ENCODE measurements at places on chromosomes 12 and 14.

GRCh38 chr12:111600205-111600642 is 1.1 kb upstream of the ATXN2 start:
- no peak for DNase-seq

GRCh38 chr14:95536036-95536593 is 1.3 kb downstream of the GLRX5 start:
- DNase-seq: no peak

DNA sequence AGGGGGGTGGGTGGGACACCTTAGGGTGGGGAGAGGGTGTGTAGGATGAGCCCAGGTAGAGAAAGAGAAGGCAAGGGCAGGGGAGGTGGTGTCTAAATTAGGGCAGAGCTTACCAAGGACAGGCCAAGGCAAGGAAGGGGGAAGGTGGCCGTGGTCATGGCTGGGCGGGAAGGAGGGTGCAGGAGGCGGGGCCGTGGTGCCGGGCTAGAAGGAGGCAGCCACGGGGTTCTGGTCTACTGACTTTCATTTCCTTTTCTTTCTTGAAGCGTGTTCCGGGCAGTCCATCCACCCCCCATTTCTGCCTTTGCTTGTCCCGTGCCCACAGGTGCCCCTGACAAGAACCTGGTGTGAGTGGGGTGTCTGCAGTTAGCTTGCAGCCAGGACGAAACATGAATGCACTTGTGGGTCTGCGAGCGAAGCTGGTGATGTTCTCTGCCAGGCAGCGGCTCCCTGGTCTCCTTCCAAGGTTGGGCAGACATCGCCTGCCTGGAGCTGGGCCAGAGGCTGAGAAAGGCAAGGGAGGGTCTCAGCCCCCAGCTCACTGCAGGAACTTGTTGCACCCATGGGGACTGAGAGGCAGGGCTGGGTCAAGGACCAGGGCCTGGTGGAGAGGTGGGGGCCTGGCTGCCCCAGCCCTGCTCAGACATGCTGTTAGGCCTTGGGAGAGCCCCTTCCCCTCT is 58.2 kb downstream of the KIF26A start:
- no peak for DNase-seq

GRCh38 chr14:33545696-33546095 is 405.2 kb downstream of the EGLN3 start:
- no peak for DNase-seq

DNA sequence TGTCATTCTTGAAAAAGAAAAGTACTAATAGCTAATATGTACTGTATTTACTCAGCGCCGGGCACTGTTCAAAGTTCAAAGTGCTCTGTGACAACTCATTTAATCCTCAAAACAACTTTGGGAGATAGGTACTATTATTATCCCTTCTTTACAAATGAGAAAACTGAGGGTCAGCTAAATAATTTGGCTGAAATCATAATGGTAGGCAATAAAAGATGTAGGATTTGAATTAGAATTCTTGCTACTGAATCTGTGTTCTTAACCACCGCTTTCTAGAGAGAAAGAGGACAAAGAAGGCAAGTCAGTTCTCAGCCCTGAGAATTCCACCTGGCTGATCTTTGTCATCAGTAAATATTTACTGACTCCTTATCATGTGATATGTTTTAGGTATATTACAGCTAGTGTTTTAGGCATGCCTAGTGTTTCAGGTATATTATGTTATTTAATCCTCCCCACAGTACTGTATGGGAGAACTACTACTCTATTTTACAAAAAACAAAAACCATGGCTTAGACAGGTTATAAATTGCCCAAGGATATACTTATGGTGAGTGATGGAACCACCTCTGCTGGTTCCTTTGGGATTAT is 205.7 kb upstream of the GZMB start:
- DNase-seq: no peak

GRCh38 chr12:81953541-81953940 is 194.4 kb upstream of the PPFIA2 start:
- DNase-seq: no peak

GRCh38 chr12:111624540-111624939 is 25.4 kb upstream of the ATXN2 start:
- DNase-seq: no peak

DNA sequence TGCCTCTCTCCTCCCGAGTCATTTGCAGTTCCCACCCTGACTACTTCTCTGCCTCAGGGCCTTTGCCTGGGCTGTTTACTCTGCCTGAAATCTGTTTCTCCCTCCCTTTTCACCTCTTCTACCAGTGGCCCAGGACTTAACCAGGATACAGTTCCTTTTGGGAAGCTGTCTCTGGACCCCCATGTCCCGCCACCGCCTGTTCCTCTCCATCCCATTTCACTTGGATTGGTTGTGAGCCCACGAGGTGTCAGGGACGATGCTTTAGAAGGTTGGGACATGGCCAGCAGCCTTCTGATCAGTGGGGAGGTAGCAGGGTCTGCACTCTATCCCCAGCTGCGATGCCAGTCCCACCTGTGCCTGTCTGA is 51.8 kb downstream of the FAM222A start:
- DNase-seq: no peak

GRCh38 chr14:72633551-72633950 is 260.4 kb downstream of the DPF3 start:
- DNase-seq: no peak

DNA sequence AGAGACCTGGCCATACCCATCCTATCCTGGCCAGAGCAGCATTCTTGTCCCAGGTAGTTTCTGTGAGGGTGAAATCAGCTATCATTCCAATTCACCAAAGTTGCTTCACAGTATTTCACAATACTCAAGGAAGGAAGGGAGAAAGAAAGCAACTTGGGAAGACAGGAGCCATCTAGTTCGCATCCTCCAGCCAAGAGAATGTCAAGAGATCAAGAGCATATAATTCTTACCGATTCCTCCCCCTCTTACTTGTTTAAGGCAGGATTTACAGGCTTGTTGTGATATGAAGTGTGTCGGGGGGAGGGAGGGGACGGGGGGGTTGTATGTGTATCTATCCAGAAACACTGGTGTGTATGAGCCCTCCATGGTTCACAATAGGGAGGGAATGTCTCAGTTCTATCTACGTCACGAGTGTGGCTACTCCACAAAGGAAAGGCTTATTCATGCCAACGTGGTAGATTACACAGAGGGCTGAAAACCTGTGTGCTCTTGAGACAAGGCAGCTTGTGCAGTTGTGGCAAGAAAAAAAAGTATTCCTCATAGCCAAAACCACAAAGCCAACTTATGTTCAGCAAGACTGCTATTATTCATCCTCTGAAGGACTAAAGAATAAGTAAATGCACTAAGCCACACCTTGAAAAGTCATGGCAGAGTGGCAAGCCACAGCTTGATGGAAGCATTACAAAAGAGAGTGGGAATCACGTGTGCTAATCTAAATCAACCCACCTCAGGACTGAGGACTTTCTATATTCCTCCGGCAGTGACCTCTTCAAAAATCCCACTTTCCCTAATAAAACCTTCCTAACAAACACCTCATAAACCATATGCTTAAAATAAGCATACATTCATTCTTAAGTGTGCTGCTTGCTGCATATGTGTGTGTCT is 35.0 kb downstream of the CORO1C start:
- peak; percentile 55 for DNase-seq

GRCh38 chr12:57459750-57460467 is at the start of gene GLI1:
Gene GLI1 (plus strand): TSS chr12:57459785. CDS start chr12:57463692, 3,907 bp downstream.
- DNase-seq: no peak

DNA sequence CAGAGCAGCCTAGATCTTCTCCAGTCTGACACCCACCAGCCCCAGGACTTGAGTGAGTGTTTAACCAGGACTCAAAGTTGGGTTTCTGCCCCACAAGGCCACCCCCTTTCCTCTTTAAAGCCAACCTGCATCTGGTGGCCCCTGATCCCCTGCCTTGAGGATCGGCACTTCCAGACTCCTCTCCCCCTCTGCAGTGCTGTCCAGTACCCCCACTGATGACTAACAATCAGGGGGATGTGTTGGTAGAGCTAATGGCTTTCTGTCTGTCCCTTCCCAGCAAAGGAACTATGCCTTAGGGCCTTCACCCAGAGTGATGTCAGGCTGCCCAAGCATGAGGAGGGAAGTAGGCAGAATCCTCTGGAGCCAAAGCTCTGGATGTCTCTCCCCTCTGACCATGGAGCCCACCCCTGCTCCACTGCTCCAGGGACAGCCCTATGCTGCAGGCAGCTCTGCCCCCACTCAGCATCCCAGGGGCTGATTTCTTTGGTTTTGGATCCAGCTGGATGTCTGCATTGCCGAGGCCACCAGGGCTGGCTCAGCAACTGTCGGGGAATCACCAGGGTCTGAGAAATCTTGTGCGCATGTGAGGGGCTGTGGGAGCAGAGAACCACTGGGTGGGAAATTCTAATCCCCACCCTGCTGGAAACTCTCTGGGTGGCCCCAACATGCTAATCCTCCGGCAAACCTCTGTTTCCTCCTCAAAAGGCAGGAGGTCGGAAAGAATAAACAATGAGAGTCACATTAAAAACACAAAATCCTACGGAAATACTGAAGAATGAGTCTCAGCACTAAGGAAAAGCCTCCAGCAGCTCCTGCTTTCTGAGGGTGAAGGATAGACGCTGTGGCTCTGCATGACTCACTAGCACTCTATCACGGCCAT is 42.9 kb downstream of the DAD1 start:
- DNase-seq: peak; percentile 58

GRCh38 chr14:20627346-20628027 is 14.0 kb downstream of the OR6S1 start:
- no peak for DNase-seq

DNA sequence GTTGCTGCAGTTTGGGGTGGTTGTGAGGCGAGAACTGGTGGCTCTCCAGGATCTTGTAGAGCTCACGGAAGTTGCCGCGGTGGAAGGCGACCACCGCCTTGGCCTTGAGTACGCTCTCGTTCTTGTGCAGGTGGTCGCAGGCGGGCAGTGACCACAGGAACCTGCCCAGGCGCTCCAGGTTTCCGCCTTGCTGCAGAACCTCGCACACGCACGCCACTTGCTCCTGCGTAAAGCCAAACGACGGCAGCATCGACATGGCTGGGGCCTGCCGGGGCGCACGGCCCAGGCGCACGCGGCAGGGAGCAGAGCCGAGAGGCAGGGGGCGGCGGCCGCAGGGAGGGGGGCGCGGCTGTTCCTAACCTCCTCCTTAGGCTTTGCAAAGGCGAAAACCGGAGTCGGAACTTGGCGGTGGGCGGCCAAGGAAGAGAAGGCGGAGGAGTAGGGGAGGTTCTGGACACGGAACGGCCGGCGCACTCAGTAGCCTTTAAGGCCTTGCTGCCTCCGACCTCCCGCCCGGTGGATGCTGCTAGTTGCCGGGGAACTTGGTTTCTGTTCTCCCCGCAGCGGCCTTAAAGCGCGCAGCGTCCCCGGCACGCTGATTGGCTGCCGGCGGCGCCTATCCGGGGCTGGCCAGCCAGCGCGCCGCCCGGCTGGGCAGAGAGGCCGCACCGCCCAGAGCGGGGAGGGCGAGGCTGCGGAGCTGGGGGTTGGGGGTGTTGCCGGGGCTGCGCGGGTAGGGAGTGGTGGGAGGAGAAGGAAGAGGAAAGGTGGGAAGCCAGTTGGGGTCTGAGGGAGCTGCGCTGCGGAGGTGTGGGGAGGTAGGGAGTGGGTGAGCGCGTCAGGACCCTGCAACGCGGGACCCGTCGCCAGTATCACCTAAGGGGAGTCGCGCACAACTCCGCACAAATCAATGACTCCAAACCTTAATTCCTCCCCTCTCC is at the start of gene SIX1:
Gene SIX1, minus strand, starts transcription at position 544 of the 941 bp plus-strand sequence. Its CDS starts 288 bp downstream, at position 256.
- no peak for DNase-seq

- DNase-seq: peak; percentile 37
Observed at GRCh38 chr12:89663577-89664357, 44.9 kb downstream of the ATP2B1 start.

GRCh38 chr14:58787592-58787991 is 149.8 kb downstream of the DACT1 start:
- DNase-seq: no peak

GRCh38 chr12:108066583-108067577 is 62.2 kb upstream of the WSCD2 start:
- DNase-seq: no peak

DNA sequence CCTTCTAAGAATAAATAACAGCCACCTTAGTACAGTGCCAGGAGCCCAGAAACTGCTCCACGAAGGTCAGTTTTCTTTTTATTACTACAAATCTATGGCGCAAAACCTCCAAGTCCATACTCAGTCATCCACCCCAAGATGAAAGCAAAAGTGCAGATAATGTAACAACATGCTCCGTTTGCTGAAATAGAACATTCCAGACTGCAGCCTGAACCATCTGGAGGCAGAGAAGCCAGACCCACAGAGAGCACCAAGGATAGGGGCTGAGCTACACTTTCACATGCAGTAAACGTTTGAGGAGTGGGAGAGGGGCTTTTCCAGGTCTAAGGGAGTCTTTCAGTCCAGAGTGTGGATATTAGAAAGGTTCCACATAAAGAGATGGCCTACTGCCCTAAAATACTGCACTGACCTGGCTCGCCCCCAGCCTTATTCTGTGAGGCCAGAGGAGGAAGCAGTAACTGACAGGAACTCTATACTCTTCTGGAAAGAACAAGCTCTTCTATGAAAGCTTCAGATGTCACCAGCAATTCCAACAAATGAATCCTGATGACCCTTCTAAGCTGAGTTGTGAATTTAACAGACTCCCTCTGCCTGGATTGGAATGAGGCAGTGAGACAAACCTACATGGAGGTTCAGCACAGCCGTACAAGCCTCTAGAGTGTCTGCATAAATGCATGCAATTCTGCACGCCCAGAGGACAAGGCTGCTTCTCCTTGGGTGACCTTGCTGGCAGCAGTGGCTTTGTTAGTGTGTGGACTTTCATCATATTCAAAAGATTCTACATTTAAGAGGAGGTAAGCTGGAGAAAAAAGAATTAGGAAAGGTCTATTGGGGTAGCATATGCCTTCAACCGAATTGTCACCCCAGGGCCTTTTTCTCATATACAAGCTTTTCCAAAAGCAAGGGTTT is 153.9 kb upstream of the EGLN3 start:
- no peak for DNase-seq

- DNase-seq: no peak
Observed at GRCh38 chr14:71594821-71595220, 337.4 kb upstream of the RGS6 start.

GRCh38 chr12:15774819-15775218 is 14.4 kb downstream of the EPS8 start:
- no peak for DNase-seq

DNA sequence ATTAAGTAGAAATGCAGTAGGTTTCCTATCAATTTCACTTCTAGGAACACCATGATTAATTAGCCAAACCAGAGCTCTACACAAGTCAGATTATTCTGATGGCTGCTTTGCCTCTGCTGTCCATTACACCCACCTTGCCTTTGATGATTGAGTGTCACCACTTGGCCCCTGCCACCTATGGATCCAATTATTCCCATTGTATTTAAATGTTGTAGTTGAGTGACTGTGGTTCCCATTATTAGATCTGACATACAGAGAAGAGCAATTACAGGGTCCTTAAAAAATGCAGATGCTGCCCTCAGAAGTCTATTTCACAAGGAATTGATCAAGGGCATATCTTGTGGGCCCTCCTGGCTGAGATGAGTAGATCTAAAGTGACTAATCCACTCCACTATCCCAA is 39.5 kb upstream of the SLC38A4 start:
- DNase-seq: no peak

DNA sequence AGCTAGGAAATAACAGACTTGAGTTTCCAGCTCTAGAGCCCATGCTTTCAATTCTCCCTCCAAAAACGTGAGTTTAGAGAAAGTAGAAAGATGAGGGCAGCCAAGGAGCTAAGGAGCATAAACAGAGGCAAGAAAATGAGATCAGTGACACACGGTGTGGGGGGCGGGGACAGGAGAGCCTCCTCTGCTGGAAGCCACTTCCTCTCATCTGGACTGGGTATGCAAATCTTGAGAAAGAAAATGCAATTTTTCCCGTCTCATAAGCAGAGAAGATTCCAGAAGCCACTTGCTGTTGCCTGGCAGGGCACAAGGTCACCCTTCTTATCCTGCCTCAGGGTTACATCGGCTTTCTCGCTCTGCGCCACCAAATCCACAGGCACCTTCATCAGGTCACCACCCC is 6.0 kb downstream of the OR10P1 start:
- no peak for DNase-seq

Measured in stimulated activated CD4-positive, alpha-beta T cell treated with anti-CD3 and anti-CD28 coated beads, Interleukin-4, amount 100 ng/mL, for 24 hours (primary cell).